SK-MEL-5 (cell line): ENCODE measurements at places on chromosomes 3 and 15. TPM values are rescaled to one million over a fixed set of nuclear protein-coding genes. Genes with fewer than 3 reads are reported as not detected.
A peak's percentile ranks its signal among the peaks of the same experiment; 100 is the strongest.

Gene RETNLB
- not detected in 2 replicates for total RNA-seq

Gene SLC12A1
- total RNA-seq, result 0.11 and 0.16 TPM in 2 replicates

Gene NPAP1
- not detected in 2 replicates for total RNA-seq

- no peak for DNase-seq
Observed at GRCh38 chr15:52093167-52093538, 19.4 kb downstream of the BCL2L10 start.

DNA sequence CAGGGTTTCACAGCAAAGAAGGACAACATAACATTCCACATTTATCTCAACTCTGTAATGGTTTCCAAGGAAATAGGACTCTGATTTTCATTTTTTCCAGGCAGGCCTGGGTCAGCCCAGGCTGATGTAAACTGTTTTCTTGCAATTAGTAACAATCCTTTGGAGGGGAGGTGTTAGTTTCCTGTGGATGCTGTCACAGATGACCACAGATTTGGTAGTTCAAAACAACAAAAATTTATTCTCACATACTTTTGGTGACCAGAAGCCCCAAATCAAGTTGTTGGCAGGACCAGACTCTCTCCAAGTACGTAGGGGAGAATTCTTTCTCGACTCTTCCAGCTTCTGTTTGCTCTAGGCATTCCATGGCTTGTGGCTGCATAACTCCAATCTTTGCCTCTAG, 88.0 kb downstream of the EDEM1 start:
- DNase-seq, result no peak

GRCh38 chr3:161475905-161476304, 20.7 kb upstream of the OTOL1 start:
- DNase-seq, result peak; percentile 81

- DNase-seq, result no peak
Observed at GRCh38 chr15:71705151-71705550, 105.2 kb upstream of the NR2E3 start.

DNA sequence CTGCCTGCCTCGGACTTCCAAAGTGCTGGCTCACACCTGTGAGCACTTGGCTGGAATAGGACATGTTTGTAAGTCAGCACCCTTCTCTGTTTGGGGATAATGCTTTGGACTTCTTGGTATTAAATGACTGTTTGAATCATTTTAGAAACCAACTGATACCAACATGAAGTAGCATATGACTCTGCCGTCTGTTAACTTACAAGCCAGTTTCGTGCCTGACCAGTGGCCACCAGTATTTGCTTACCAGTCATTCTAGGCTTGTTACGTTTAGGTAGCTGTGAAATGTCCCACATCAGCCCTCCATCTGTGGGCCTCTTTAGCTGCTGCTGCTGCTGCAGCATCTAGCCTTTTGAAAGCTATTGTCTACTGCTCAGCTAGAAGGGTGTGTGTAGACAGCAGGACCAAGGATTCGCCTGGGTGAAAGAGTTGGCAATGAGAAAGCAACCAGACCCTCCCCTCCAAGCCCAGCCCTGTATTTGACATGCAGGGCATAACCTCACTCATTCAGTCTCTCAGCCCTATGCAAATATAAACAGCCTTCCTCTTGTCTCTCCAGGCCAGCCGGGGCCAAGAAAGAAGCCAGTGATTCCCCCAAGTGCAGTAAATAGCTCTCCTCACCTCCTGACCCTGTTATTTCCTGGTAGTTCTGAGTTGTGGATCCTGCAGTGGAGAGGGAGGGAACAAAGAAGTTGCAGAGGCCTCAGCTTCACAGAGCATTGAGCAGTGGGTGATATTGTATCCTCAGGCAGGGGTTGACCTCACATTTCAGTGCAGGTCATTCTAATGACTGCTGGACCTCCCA, 51.0 kb downstream of the NKIRAS1 start:
- peak; percentile 98 for DNase-seq

DNA sequence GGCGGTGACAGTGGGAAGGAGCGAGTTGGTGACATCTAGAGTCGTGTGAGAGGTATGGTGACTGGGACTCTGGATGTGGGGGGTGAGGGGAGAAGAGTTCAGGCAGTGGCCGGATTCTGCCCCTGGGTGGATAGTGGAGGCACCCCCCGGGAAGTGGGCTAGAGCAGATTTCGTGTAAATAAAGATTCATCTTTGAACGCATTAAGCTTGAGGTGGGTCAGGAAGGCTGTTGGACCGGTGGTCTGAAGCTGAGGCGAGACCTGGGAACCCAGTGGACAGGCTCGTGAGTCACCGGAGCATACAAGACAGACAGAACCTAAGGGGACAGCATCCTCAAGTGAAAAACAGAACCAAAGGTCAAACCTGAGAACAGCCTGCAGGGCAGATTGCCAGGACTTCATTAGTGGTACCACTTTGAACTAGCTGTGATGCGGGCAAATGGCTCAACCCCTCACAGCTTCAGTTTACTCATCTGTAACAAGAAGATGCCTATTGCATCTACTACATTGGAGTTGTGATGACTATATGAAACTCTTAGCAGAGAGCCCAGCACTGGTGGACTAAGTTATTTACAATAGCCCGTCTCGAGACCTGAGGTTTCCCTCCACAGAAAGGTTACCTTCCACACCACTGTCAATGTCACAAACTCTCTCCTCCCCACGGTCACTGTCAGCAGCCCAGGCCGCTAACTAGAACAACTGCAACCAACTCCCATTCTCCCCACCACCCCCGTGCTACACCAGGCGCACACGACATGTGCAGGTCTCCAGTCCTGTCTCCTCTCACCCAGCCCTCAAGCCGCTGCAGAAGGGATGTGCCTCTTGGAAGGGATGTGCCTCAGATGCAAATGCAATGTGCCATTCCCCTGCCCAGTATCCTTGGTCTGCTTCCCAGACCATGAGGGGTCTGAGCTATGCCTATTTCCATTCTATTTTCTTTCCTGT, 901 bp upstream of the CLN6 start:
- no peak for DNase-seq

- peak; percentile 41 for DNase-seq
Observed at GRCh38 chr15:95565016-95565600, 765.4 kb upstream of the NR2F2 start.

DNA sequence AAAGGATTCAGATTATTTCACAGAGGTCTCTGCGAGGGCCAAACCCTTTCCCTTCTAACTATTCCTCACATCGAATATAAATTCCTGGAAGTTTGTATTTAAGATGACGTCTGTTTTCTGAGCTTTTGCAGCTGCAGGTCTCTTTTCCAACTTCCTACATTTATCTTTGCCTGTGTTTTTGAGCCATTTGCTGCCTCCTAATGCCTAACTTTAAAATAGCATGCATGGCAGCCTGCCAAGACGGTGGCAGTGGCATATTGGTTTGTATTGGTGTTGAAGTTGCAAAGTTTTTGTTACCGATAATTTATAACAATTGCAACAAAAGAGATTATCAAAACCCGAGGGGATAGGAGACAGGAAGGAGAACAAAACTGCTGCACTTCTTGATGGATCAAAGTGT, 187.1 kb upstream of the DNAJC19 start:
- peak; percentile 77 for DNase-seq

GRCh38 chr3:3295586-3295985, 116.1 kb upstream of the CRBN start:
- DNase-seq, result no peak
